ENCODE measurements at places on chromosomes 1 and 21. TPM values are rescaled to one million over a fixed set of nuclear protein-coding genes. Genes with fewer than 3 reads are reported as not detected.

The FAF1 gene
- 36.4 TPM for polyA plus RNA-seq

DNA sequence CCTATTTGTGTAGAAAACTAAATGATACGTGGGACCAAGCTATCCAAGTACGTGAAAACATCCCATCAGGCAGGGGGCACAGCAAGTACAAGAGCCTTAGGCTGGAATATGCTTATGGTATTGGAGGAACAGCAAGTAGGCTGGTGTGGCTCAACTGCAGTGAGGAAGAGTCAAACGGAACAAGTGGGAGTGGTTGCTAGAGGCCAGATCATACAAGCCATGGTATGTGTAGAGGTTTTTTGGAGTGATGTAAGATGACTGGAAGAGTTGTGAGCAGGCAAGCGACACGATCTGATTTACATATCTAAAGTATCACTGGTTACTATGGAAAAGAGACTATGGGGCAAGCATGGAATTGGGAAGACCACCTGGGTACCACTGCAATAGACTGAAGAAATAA lies 27.8 kb downstream of the ELK4 start:
- H3K4me1 ChIP-seq: peaks cover 13% of the 10 kb centered on the region
- no peak for DNase-seq
- peak overlapping the region; percentile 16 for H3K27ac ChIP-seq
- no peaks in the 10 kb centered on the region for H3K27me3 ChIP-seq
- H3K4me3 ChIP-seq: no peak overlapping the region
- H3K36me3 ChIP-seq: peaks cover 11% of the 10 kb centered on the region

DNA sequence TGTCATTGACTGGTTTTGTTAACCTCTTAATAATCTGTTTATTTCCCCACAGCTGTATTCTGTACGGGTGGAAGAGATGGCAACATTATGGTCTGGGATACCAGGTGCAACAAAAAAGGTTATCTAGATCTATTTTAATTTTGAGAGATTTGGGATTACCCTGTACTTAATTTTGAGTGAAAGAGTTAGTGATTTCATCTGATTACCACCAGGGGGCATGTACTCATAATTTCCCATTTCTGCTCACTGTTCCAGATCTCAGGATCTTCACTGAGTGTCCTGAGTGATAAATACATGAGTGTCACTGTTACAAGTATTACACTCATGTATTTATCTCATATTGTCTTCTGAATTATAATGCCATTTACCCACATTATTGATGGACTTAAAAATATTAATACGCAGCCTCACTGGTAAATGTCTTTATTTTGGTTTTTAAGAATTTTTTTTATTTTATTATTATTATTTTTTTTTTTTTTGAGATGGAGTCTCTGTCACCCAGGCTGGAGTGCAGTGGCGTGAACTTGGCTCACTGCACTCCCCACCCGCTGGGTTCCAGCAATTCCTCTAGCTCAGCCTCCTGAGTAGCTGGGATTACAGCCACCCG lies 27.4 kb downstream of the DTL start:
- no peak overlapping the region for H3K27ac ChIP-seq
- H3K4me3 ChIP-seq: no peak overlapping the region
- no peaks in the 10 kb centered on the region for H3K27me3 ChIP-seq
- H3K4me1 ChIP-seq: no peaks in the 10 kb centered on the region
- H3K36me3 ChIP-seq: peaks cover 3% of the 10 kb centered on the region

- H3K4me1 ChIP-seq: no peaks in the 10 kb centered on the region
- H3K27ac ChIP-seq: no peak overlapping the region
- H3K36me3 ChIP-seq: no peaks in the 10 kb centered on the region
- no peak for DNase-seq
- peaks cover 47% of the 10 kb centered on the region for H3K27me3 ChIP-seq
Observed at GRCh38 chr1:205048382-205048781, 5.4 kb downstream of the CNTN2 start.

All from naive B cell (primary cell).